Stimulated activated CD4-positive, alpha-beta T cell treated with anti-CD3 and anti-CD28 coated beads, TNF-alpha, amount 100 ng/mL, for 4 hours (primary cell): ENCODE measurements at places on chromosomes 7 and 10.
A peak's percentile ranks its signal among the peaks of the same experiment; 100 is the strongest.

GRCh38 chr10:7649673-7650300, 17.0 kb downstream of the ITIH5 start:
- DNase-seq, result no peak

- DNase-seq, result no peak
Observed at GRCh38 chr7:144497282-144497681, 93.8 kb upstream of the NOBOX start.

- no peak for DNase-seq
Observed at GRCh38 chr10:87739703-87740102, 78.3 kb downstream of the ATAD1 start.

- no peak for DNase-seq
Observed at GRCh38 chr10:37711617-37712488, 145.6 kb downstream of the ZNF248 start.

DNA sequence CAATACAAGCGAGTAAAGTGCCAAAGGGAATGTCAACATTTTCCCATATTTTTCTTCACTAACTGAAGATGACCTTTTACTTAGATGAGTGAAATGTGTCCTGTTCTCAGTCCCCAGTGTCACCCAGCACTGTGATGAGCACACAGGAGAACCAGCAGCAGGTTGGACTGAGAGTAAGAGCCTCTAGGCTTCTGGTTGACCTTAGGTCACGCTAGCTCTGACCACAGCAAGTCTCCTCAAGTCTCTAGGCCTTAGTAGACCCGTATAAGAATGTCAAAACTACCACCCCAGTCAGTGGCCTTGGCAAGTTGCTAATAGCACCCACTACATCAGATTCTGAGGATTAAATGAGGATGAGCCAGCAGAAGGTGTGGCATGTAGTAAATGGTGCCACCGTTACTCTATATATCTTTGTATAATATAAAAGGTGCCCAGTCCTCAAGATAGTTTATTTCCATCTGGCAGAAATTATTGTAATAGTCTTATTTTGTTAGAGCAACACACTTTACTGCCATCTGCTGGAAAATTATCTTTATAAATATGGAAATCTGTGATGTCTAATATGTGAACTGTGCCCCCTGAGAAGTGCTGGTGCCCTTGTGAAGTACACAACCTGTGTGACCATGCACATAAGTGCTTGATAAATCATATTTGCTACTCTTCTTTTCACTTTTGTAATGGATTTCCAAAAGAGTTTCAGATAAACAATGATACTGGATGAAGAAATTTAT, 75.7 kb downstream of the SPAG6 start:
- no peak for DNase-seq

DNA sequence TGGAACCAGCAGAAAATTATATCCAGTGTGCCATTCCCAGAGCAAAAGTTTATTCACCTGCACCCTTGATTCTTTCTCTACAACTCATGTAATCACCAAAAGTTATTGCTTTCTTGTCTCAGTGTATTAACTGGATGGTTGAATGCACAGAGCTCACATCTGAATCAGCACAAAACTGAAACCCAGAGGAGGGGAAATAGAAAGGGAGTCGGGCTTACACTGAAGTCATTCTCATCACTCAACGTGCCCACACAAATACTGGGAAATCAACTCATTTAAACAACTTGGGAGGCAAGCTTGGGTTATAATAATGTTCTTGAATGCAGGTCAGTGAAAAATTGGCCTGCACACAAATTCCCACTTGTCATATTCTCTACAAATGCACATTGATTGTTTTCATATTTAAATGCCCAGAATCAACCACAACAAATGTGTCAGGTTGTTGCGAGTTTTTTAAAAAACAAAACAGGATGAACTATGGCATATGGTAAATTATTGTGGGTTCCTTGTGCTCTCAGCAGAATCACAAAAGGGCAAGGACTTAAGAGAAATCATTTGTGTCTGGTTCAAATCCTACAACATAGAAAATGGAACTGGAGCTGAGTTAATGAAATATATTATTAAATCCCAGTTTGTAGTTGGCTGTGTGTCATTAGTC, 125.9 kb upstream of the NOBOX start:
- no peak for DNase-seq

GRCh38 chr7:141073641-141074161, at the start of gene TMEM178B:
TSS of gene TMEM178B (plus strand) at chr7:141074064.
- DNase-seq, result no peak

GRCh38 chr10:17049195-17049594, 80.4 kb downstream of the CUBN start:
- DNase-seq, result no peak

- no peak for DNase-seq
Observed at GRCh38 chr10:32616438-32616837, 170.5 kb downstream of the CCDC7 start.

DNA sequence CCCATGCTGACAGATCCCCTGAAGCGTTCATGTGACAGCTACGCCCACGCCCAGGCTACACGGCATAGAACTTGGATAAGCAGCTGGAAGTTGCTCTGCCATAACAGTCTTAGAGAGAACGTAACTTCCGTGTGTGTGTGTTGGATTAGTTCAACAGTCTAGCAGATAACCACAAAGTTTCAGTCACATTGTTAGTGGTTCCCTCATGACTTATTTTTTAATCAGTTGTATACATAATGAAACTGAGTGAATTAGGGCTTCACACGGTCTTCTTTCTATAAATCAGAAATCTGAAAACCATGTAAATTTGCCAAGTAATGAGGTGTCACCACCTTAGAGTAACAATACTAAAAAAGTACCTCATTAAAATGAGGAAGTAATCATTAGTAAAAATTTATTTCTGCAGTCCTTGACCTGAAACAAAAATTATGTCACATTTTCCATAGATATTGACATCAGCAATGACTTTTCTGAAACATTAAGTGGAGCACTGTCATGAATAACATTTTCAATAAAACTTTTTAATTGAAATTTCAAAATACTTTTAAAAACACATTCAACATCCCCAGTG, 21.7 kb upstream of the MACC1 start:
- DNase-seq, result no peak

GRCh38 chr7:83930262-83930661, 264.3 kb downstream of the SEMA3A start:
- DNase-seq, result no peak

- no peak for DNase-seq
Observed at GRCh38 chr7:22726907-22727713, at the start of gene IL6. TSS of gene IL6 (plus strand) at chr7:22727200. CDS start at chr7:22727263, 63 bp downstream.

DNA sequence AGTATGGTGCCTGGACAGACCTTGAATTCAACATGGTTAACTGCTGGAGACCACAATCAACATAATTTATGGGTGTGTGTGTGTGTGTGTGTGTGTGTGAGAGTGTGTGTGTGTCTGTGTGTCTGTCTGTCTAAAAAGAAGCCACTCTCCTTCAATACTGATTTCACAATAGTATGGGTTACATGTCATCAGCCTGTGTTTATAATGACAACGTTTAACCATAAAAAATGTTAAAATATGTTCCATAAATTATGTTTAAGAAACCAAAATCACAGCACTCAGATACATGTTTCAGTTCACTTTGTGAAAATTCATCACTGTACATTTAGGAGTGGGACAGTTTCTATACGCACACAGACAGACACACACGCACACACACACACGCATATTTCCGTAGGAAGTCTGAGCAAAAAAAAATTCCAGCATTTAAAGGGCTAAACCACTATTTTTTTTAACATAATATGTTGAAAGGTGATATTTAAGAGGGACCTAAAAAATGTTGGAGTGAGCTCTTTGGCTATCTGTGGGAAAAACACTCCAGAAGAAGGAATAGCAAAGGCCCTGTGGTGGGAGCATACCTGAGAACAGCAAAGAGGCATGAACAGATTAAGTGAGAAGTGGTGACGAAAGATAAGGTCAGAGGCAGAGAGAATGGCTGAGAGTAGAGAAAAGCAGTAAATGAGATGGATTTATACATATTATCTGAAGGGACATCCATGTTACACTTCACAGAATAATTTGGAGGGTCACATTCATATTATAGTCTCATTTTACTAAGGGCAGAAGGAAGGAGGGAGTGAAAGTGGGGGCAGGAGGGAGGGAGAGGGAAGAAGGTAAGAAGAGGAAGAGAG, 10.9 kb downstream of the PDZD8 start:
- DNase-seq, result no peak

GRCh38 chr7:134045716-134046115, 81.4 kb upstream of the LRGUK start:
- DNase-seq, result no peak

DNA sequence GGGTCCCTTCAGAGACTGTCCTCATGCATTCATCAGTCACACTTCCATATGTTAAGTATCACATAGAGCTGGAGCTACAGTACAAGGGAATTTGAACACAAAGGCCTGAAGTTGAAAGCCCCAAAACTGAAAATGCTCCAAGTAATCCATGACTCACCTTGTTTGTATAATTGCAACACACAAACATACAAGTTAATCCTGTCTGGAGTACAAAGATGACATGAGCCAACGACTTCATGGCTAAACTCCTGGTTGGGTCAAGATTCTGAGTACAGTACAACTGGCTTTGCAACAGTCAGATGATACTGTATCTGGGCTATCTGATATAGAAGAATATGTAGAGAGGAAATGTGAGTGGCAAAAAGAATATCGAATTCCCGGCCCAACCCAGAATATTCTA, 73.1 kb upstream of the AASS start:
- DNase-seq, result no peak

GRCh38 chr7:46391231-46392201, 470.4 kb upstream of the IGFBP3 start:
- DNase-seq, result no peak

- no peak for DNase-seq
Observed at GRCh38 chr10:111440501-111440900, 363.7 kb downstream of the ADRA2A start.

DNA sequence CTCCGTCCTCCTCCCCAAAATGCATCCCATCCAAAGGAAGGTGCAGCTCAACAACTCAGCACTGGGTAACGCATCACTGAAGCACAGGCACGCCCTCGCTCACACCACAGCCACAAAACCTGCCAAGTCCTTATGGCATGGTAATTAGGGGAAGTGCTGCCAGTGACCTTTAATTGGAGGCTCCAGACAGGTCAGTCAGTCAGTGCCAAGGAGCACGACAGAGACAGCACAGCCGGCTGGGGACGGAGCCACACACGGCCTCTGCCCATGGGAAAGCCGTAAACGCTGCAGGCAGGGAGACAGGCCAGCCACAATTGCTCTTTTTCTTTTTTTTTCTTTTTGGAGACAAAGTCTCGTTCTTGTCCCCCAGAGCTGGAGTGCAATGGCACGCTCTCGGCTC, 146.5 kb downstream of the MAD1L1 start:
- DNase-seq, result no peak

GRCh38 chr10:67156239-67156638, 230.4 kb downstream of the LRRTM3 start:
- no peak for DNase-seq

DNA sequence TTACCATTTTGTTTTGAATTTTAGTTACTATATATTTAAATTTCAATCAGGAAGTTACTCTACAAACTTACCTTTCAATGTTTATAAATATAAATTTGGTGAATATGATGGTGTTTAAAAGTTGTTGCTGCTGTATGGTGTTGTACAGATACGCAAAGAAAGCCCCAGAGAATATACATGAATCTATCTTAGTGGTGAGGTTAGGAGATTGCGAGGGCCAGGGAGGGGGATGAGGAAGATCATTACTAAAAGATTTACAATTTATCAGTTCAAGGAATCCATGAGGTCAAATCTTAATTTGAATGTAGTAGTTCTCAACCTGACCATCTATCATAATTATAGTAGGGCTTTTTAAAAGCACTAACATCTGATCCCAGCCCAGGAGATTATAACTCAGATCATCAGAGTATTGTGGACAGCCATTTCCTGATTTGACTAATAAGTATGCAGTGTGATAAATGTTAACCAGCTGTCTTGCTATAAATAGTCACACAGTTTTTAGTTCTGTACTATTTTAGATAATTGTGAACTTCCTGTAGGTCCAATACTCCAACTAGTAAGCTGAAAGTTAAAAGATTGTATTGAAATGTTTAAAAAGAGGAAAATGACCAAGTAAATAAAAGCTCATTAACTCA, 23.6 kb downstream of the FAM3C start:
- DNase-seq, result no peak

GRCh38 chr10:49734676-49735075, 27.4 kb downstream of the OGDHL start:
- DNase-seq, result no peak

DNA sequence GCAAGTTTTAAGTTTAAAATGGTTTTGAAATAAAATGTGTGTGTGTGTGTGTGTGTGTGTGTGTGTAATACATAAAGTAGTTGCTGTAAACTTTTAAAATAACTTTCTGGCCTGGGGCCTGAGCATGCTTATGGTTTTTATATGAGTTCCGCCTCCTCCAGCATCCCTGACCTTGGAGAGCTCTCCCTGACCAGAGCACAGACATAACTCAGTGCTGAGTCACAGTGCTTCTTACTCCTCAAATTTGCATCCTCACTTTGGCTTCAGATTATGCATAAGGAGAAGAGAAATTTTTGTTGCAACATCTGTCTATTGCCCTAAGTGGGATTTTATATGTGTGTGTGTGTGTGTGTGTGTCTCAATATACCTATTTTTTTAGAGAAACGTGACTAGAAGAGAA, 200.8 kb downstream of the ELMO1 start:
- DNase-seq, result no peak

- DNase-seq, result no peak
Observed at GRCh38 chr10:96188421-96188820, 58.3 kb downstream of the ZNF518A start.

DNA sequence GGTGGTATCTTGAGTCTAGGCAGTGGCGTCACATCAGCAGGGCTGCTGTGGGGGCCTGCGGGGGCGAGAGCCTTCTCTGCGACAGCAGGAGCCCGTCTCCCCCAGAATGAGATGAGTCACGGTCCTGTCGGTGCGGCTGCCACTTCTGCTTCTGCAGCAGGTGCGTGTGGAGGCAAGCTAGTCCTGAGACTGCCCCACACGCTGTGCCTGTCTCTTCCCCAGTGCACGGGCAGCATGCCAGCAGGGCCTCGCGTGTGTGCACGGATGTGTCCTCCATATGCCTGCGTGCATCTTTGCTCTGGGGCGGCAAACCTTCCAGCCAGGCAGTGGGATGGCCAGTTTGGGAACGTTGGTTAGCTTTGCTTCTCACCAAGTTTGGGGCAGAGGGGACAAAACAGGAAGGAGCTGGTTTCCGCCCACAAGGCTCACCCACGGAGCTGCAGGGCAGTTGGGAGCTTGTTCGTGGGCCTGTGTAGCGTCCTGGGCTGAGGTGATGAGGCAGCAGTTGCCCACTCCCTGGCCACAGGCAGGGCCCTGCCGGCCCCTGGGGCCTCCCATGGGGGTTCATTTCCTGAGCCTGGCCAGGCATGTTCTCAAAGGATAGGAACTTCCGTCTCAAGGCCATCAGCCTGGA, 60.8 kb upstream of the PPIF start:
- peak; percentile 77 for DNase-seq
